GM20000 (cell line): ENCODE measurements at places on chromosomes 5 and 9.
A peak's percentile ranks its signal among the peaks of the same experiment; 100 is the strongest.

- DNase-seq, result no peak
Observed at GRCh38 chr9:119852390-119852789, 483.2 kb upstream of the BRINP1 start.

DNA sequence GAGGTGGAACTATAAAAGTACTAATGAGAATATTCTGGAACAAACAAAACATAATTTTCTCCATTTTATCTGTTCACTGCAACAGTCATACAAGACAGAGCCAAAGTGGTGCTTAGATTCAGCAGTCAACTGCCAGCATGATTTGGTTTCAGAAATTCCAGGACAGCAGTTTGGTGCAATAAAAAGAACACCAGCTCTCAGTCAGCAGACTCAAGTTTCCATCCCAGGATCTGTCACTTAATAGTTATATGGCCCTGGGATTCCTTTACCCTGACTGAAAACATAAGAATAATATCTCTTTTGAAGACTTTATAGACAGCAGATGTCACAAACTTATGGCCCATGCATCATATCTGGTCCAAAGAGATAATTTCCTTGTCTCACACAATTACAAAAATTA is 92.8 kb upstream of the RASEF start:
- no peak for DNase-seq

DNA sequence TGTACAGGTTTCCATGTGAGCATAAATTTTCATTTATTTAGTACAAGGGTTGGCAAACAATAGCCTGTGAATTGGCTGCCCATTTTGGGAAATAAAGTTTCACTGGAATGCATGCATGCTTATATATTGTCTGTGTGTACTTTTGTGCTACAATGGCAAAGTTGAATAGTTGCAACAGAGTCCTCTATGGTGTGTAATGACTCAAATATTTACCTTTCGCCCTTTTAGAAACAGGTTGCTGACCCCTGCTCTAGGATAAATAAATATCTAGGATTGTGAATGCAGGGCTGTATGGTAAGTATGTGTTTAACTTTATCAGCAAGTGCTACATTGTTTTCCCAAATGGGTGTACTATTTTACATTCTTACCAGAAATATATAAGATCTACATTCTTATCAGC is 47.2 kb downstream of the XRCC4 start:
- DNase-seq, result no peak

DNA sequence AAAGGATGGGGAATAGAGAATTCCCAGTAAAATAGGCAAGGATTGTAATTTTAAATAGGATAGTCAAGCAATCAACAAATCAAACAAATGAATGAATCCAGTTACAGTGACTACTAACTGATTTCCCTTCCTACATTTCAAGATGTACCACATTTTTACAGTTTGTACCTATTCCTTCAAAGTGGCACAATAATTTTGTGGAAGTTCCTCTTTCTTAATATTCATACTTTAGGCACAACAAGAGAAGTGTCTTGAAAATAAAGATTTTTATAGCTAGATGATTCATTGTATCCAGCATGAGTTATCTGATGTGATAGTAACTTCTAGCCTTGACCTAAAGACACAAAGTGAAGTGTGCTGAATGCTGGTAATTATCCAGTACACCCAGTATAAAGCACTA is 122.2 kb upstream of the ACOT12 start:
- DNase-seq, result no peak

DNA sequence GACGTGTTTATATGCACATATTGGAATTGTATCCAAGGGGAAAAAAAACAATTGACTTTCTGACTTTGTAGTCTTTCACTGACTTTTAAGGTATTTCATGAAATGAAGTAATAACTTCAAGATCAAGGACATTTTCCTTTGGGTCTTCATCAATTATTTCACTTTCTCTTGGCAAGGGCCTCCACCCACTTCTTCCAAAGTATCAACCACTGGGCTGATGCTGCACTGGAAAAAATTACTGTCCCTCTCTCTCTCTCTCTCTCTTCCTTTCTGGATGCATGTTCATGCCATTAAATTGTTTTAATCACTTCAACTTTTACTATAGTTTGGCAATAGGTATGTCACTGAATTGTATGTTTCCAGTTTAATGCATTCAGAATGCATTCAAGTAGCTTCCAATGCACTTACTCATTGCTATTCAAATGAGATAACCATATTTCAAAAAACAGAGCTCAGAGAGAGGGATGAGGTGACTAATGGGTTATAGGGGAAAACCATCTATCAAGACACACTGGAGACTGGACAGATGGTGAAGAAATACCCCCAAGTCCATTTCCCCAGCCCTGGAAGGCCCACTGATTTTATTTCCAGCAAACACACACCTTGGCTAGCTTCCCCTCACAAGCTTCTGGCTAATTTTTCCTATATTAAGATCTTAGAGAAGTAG is 585.3 kb downstream of the EBF1 start:
- DNase-seq, result peak; percentile 14

- no peak for DNase-seq
Observed at GRCh38 chr5:131607903-131608540, 27.0 kb downstream of the RAPGEF6 start.

DNA sequence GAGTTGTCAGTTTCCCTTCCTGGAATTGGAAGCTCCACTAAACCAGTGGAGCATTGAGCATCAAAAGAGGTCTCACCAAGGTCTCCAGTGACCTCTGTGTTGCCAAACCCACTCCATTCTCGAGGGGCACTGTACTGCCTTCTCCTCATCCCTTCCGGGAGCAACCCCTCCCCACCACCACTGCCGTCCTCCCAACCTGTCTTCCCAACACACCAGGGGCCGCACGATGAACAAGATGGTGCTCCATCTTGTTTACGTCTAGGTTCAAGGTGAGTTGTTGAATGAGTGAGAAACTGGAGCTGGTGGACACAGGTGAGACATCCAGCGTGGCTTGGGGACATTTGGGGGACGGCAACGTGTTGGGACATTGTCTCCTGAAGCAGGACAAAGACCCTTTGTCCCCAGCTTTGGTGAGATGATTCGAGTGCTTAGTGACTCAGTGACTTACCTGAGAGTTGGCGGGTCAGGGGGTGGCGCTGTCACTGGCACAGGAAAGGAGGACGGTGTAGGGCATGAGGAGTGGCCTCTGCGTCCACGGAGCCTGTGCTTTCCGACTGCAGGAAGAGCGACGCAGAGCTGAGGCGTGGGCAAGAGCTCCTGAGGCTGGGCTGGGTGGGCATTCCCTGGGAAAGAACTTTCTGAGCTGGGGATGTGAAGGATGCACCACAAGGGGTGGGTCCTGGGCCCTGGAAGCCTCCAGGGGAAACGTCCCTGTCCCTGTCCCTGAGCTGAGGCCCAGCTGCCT is 44.8 kb upstream of the RNU6ATAC start:
- DNase-seq, result no peak

DNA sequence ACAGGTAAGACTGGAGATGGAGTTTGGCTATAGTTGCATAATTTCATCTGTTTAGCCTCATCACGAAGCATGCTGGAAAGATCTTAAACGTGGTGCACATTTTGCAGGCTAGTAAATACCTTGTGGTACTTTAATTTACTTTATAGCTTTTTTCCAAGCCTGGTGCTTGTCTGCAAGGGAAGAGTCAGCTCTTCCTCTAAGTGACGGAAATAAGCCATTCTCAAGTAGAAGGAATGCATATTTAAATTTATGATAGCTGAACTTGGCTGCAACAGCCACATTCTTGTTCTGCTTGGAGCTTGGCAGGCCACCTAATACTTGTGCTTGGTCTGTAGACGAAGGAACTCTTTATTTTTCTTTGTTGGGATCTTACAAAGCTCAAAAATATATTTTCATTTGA is 188.0 kb upstream of the PIK3R1 start:
- DNase-seq, result no peak

DNA sequence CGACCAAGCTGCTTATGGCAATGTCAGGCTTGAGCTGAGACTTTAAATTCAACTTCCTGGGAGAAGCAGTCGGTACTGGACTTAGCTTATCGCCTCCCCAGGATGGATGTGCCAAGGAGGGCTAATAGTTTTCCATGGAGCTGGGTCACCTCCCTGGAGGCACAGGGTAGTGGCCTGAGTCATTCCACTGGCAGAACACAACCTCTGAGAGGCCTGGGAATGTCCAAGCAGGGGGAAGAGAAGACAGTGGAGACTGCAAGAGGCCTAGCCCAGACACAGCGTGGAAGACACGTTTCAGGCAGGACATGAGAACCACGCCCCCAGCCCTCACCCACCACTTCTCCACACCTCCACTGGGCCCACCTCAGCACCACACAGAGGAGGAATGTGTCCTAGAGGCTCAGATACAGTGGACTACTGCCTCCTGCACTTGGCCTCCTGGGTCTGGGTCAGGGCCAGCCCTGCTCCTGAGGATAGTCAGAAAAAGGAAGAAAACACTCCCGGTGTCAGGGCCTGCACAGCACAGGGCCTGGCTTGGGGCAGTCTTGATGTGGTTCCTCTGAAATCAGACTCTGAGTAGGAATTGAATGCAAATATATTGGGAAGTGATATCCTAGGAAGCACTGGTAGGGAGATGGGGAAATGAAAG is 171.8 kb downstream of the FSTL4 start:
- DNase-seq, result no peak

DNA sequence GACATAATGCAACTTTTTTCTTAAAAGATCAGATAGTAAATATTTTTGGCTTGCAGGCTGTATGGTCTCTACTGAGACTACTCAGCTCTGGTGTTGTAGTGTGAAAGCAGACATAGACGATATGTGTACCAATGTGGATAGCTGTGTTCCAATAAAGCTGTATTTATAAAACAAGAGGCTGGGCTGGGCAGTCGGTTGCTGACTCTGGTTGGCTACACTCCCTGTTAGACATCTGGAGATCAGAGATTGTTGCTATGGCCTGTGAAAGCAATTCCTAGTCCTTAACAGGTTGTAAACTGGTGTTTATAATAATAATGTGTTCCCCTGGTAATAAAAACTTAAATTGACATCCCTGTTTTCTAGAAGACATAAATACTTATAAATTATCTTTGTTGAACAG is 24.4 kb upstream of the SCAMP1 start:
- no peak for DNase-seq

DNA sequence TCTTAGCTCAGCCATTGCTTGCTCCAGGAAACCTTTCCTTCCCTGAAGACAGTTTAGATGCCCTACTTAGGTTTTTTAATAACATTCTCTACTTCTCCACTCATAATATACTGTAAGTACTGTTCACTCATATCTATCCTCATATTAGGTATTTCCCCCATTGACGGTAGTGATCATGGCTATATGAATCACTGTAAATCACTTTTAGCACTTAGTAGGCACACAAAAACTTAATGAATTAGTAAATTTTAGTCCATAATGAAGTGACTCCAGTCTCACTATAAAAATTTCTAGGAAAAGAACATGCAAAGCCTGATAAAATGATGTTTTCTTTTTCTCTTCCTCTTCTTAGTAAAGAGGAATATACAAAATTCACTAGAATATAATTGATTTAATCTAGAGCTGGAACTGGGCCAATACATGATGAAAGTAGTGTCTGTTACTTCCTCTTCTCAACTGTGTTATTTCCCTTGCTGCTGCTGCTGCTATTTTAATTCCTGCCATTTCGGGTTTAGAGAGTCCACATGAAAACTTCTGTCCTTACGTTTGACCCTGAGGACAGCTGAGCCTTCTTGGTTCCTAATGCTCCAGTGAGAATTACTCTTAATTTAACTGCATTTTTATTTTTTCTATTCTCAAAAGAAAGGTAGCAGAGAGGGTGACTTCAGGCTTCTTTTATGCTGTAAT is 73.5 kb downstream of the LNPEP start:
- DNase-seq, result peak; percentile 38

- no peak for DNase-seq
Observed at GRCh38 chr9:91655215-91655614, 231.6 kb upstream of the NFIL3 start.

- no peak for DNase-seq
Observed at GRCh38 chr9:76431601-76432000, 27.4 kb upstream of the GCNT1 start.

DNA sequence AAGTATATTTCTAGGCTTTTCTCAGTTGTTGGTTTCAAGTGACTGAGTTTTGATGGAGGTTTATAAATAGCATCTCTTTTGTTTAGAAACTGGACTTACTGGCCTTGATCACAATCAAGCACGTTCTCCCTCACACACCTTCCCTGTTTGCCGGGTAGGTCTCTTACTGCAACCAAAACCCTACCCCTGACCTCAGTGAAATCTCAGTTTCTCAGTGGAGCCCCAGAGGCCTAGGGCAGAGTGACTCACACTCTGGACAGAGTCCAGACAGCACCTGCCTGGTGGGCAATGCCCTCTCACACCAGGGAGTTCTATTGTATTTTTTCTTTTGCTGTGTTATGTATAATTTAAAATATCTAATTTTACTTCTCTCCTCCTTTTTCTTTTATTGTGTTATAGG is 48.4 kb upstream of the EPB41L4B start:
- peak; percentile 35 for DNase-seq

DNA sequence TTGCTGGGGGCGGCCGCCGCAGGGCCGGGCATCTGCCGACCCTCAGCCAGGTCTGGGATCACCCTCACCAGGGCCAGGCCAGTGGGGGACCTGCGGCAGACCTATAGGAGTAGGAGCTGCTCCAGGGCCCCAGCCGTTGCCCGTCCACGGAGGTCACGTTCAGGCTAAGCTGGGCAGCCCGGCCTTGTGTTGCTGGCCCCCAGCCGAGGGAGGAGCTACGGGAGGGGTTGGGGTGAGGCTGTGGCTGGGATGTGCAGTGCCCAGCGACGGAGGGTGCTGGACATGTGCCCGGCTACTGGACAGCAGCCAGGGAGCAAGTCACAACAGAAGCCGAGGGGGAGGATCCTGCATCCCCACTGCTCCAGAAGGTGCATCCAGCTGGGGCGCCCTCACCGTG is 39.6 kb upstream of the SLC6A19 start:
- DNase-seq, result no peak

DNA sequence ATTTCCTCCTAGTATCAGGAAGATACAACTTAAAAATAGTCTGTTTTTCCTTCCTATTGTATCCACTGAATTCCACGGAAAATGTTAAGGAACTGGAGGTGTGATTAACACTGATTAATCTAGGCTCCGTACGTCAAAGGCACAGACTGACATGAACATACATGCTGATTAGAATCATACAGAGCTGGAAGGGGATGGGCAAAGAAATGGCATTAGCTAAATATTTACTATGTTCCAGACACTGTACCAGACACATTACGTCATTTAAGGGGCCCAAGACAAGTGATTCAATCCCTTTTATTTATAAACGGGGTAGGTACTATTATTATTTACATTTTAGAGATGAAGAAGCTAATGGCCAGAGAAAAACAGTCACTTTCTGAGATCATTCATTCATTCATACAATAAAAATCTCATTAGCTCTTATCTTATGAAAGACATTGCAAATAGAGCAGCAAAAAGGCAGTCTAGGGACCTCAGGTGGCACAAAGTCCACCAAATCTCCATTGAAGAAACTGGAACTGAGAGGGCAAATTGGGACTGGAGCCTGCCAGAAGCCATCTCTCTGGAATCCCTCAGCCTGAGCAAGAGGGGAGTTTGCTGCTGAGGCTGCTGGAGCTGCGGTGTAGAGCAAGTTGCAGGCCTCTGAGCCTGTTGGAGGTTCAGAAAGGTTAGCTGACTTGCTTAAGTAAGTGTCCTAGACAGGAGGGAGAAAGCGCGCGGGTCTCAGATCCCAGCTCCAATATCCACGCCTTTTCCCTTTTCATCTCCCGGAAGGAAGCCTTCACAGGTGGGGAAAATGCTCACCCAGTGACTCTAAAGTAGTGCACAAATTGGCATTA is 1.6 kb upstream of the TGFBR1 start:
- no peak for DNase-seq
